ENCODE measurements at places on chromosomes 16 and 17.

DNA sequence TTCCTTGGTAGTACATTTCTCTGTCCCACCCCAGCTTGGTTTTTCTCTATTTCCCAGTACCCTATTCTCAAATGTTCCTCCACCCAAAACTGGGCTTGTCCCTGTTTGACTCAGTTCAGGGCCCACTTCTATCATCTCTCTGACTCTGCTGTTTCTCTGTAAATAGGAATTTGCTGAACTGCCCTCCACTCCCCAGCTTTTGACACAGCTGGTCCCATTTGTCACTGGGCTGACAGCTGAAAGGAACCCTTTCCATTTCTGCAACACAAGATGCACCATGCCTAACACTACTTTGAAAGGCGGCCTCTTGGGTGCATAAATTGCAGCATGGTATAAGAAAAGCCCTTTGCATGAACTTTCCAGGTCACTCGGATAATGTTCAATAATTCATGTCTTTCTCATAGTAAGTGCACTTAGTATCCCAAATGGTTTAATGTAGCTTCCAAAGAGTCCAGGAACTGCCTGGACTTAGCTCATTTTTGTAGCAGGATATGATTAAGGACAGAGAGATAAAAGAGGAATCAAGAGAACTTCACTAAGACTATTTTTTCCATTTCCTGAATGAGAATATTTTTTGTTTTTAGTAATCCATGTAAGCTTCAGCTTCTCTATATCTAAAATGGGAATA lies 256.7 kb downstream of the CDH11 start:
- no peak for DNase-seq

DNA sequence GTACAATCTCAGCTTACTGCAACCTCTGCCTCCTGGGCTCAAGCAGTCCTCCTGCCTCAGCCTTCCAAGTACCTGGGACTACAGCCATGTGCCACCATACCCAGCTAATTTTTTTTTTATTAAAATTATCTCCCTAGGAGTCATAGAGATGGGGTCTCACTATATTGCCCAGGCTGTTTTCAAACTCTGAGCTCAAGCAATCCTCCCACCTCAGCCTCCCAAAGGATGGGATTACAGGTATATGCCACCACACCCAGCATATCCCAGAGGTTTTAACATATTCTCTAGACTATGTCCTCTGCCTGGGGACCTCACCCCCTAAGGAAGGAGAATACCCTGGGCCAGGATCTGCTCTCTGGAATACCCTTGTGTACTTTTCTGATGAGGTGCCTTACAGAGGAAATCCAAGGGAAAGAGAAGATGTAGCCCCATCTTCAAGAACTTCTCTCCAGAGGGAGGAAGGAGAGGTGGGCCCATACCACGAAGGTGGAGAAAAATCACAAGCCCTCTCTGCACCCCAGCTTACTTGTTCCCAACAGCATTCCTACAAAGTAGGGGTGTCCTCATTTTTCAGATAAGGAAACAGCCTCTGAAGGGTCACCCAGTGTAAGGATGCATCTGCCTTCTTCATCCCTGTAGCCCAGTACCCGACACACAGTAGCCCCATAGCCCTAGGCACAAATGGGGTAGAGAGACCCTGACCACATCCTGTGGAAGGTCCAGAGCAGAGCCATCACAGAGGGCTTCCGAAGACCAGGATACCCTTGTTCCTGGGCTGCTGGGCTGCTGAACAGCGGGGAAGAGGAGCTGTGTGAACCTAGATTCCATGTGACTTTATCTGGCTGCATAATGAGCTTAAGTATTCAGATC lies 151.6 kb downstream of the SOCS1 start:
- DNase-seq: no peak

- no peak for DNase-seq
These were observed 14.4 kb upstream of the KCNJ18 start for GRCh38 chr17:21677911-21678310.

DNA sequence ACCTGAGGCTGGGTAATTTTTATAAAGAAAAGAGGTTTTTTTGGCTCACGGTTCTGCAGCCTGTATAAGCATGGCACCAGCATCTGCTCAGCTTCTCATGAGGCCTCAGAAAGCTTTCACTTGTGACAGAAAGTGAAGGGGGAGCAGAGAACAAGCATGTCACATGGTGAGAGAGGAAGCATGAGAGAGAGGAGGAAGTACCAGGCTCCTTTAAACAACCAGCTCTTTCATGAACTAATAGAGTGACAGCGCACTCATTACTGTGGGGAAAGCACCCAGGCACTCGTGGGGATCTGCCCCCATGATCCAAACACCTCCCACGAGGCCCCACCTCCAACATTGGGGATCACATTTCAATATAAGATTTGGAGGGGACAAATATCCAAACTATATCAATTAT lies 86.8 kb downstream of the USP32 start:
- no peak for DNase-seq

DNA sequence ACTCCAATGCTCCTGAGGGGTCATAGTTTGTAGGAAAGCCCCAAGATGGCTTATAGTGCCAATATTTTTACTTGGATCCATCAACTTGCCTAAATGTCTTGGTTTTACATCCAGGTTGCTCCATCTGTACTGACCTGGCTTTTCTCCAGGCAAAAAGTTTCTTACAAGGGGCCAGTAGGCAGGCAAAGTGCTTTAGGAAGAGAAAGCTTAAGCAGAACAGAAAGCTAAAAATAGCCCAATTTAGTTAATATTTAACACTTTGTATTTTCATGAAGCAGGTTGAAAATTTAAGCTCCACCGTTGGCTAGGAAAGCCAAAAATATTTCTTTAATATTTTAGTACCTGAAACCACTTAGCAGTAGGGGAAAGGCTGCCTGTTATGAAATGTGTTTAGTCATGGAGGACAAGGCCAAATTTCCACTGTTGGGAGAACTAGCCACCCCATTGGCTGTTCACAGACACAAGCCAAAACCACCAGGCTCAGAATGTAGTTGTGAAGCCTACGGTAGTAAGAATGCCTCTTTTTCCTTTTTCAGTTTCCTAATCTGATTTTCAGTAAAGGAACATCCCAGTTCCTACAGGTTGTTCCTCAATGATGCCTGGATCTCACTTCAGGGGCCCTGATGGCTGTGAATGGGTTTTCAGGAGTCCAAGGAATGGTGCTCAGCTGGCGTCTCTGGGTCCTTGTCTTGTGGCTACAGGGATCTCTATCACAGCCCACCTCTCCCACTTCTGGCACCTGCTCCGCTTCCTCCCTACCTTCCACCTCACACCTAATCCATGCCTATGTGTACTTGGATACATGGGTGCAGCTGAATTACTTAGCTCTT lies 324.8 kb downstream of the PMP22 start:
- no peak for DNase-seq

- DNase-seq: no peak
These were observed 790 bp downstream of the BCKDK start for GRCh38 chr16:31108794-31109558.

DNA sequence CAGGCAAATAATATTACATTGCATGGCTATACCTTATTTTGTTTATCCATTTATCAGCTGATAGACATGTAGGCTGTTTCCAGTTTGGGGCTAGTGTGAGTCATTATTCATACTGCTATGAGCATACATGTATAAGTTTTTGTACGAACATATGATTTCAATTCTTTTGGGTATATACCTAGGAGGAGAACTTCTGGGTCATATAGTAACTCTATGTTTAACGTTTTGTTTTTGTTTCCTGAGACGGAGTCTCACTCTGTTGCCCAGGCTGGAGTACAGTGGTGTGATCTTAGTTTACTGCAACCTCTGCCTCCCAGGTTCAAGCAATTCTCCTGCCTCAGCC lies 2.4 kb upstream of the ITGAL start:
- DNase-seq: no peak

DNA sequence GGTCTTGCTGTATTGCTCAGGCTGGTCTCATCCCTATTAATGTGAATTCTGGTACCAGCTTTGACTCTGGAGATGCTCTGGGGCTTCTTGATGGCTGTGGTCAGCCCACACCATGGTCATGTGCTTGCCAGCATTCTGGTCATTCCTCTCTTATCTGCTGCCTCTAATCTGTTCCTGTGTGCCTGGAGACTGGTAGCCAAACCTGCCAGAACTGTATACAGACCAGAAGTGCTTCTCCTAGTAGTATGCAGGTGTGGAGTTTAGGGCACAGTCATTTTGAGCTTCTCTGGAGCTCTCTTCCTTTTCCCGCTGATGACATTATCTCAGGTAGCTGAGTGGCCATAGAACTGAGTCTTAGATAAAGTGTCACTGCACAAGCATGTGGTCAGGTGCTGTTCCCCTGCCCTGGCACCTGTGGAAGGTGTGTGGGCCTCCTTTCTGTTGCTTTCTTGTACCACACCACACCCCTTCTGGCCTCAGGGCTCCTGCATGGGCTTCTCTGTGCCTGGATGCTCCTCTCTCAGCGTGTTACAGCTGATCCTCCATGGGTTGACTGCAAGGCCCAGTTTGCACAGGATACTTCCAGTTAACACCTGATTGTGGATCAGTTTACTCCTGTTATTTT lies 162.7 kb downstream of the SPECC1 start:
- DNase-seq: no peak

DNA sequence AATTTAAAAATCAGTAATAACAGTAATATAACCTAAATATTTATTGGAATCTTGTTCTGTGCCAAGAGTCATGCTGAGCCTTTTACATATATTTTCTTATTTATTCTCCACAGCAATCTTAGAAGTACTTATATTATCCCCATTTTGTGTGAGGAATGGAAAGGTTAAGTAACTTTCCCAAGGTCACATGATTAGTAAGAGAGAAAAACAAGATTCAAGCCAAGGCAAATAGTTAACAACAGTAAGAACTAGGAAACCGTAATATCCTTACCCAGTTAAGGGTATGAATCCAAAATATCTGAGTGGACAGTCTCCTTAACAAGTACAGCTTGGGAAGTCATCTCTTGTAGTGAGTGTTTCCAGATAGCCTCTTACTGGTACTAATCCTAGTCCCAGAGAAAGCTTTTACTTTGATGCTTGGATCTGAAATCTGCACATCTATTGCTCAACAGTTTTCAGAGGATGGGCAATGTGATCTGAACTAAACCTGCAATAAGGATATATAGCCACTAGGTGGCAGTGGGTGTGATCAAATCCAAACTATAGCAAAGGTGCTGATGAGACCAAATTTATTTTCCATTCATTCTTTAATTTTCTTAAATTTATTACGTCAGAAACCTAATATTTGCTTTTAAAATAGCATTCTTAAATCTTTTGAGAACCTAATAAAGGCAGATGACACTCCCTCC lies 23.3 kb downstream of the SHISA6 start:
- no peak for DNase-seq

- no peak for DNase-seq
These were observed 35.1 kb upstream of the CREBBP start for GRCh38 chr16:3915426-3916260.

DNA sequence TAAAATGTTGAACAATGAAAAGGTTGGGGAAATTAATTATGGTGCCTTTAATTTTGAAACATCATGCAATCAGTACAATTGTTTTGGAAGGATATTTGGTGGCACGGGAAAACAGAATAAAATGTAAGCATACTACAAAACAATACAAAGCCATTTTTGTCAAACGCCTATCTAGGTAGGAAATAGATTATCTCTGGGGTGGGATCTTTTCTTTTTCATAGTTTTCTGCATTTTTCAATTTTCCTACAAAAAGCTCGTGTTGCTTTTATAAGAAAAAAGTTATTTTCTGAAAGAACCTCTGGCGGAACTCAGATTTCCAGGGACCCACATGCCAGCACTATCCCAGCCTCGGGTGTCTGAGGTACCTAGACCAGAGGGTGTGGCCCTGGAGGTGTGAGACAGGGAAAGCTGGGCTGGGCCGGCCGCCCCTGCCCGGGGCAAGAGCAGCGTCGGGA lies 961 bp upstream of the MAP3K3 start:
- no peak for DNase-seq

DNA sequence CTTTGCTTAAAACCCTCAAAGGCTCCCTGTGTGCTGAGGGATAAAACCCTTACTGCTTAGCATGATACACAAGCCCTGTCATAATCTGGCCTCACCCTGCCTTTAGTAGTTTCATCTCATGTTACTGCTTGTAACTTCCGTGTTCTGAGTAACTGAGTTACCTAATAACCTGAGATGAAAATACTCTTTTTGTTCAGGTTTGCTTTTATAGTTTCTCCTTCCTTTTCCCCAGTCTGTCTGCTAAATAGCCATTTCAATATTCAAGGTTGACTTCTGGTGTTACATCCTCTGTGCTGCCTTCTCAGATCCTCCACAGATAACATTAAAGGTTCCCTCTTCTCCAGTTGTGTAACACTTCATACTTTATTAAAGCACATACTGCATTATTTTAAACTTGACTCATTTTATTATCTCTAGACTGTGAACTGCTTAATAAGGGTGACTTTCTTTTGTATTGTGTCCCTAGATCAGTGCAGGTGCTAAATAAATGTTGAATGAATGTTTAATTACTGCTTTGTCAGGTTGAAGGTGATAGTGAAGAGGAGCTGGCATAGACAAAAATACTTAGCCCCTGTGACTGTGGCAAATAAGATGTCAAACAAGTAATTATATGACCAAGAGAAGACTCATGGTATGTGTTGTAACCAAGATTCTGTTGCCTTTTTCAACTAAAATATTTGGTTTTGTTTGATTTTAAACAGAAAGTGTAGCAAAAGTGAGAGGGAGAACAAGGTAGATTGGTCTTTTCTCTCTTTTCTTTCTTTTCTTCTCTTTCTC lies 47.8 kb downstream of the NFAT5 start:
- DNase-seq: no peak

GRCh38 chr16:57042157-57043111 lies 49.9 kb upstream of the CPNE2 start:
- DNase-seq: no peak

DNA sequence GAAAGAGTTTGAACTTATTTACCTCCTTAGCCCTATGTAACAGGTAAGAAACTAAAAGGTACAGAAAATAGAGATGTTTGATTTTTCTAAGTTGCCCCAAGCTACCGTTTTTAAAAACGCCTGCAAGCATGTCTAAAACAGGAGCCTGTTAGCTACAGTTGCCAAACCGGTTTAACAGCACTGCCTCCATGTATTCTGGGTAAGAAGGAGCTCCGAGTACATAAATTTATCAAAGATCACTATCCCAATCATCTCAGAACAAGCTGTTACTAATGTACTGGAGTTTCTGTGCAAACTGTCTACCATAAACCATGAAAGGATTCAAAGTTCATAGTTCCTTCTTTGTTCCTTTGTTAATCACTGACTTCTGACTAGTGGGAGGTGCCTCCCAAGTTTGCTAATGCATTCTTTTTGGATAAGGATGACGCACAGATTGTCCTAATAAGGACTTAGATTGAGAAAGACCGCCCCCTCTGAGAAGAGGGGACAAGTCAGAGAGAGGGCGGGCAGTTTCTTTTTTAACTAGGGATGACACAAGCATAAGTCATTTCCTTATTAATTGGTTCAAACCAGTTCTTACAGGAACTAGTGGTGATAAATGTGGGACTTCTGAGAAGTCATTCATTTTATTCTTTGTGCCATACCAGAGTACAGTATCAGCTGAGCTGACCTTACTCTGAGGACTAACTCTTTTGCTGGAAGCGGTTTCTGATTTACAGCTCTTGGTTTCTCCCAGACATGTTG lies 55.3 kb downstream of the TUBD1 start:
- DNase-seq: peak; percentile 52

Measured in endothelial cell (in vitro differentiated cells).